ENCODE measurements at places on chromosomes 5 and 9. TPM values are rescaled to one million over a fixed set of nuclear protein-coding genes. Genes with fewer than 3 reads are reported as not detected.

- DNase-seq = no peak
Observed at GRCh38 chr9:22446950-22447617, 460 bp downstream of the DMRTA1 start.

The C9orf153 gene
- 0.55 TPM for total RNA-seq

The SPINK4 gene
- total RNA-seq = not detected

DNA sequence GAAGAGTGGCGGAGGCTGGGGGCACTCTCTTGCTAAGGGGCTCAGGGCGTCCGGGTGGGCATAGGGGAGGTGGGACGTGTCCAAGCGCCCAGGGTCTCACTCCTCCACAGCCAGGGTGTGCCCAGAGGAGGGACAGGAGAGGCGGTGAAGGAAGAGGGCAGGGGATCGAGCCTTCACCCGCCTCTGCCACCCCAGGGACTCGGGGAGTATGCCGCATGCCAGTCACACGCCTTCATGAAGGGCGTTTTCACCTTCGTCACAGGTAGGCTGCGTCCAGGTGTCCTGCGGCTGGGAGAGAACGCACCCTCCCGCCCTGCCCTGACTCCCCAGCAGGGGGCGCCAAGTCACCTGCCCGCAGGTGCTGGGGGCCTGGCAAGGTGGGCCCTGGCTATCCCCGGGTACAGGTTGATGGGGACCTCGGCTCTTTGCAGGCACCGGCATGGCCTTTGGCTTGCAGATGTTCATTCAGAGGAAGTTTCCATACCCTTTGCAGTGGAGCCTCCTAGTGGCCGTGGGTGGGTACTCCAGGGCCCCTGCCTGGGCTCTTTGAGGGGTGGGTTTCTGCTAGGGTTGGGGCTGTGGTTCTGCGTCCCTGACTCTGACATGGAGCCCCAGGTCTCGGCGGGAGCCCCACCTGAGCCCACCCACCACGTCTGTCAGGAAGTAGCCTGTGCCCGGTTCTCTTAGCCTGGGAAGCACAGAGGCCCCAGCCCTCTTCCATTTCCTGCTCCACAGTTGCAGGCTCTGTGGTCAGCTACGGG lies 552 bp downstream of the TMEM141 start:
- DNase-seq = no peak

Data from mesenteric fat pad (tissue), 1 donor.